ENCODE measurements at places on chromosomes 12 and 14. TPM values are rescaled to one million over a fixed set of nuclear protein-coding genes. Genes with fewer than 3 reads are reported as not detected.

ALG10 gene
- total RNA-seq: 2.4 TPM

SLC25A29 gene
- total RNA-seq: 6.3 TPM

ALX1 gene
- not detected for total RNA-seq

B4GALNT1 gene
- total RNA-seq: 9.1 TPM

KRT73 gene
- total RNA-seq: not detected

CLEC4E gene
- total RNA-seq: 1.1 TPM

- DNase-seq: no peak
Observed at GRCh38 chr14:100887728-100888335, 15.7 kb downstream of the RTL1 start.

DNA sequence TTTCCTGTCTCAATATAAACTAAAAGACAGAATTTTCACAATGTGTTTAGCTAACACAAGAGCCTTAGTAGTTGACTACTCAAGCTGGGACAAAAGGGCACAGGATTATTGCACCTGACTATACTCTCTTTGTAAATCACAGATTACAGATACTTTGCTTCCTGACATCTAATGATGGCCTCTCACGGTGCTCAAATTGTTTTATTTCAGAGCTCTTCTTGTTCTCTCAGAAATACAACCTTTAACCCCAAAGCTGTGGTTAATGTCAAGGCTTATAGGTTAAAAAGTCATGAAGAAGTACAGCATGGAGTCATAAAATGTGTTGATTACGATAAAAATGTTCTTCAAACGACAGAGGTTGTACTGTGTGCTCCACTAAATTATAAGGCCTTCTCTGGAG lies 89.9 kb upstream of the CPNE8 start:
- DNase-seq: no peak

DNA sequence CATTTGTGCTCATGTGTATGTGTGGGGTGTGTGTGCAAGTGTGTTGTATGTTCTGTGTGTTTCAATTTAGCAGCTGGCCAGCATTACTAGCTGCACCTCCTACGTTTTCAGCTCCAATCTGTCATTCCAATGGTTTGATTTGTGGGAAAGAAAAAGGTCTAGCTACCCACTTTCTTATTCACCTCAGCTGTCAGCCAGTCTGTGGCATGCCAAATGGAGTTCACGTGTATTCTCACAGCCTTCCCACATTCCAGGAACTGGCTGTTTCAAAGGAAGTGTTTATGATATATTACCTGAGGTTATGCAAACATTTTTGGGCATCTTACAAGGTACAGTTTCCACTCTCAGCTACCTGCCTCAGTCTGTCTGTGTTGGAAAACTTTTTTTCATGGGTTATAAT lies 220.2 kb upstream of the CPNE8 start:
- DNase-seq: no peak

DNA sequence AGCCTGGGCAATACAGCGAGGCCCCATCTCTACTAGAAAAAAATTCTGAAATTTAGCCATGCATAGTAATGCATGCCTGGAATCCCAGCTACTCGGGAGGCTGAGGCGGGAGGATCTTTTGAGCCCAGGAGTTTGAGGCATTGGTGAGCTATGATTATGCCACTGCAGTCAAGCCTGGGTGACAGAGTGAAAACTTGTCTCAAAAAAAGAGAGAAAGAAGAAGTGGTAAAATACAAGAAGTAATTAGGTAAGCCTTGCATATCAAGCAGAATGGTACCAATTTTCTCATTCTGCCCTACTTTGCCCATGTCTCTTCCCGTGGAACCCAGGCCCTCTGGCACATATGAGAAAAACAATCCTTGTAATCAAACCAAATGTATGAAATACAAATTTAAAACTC lies 70.7 kb downstream of the SUSD6 start:
- no peak for DNase-seq

DNA sequence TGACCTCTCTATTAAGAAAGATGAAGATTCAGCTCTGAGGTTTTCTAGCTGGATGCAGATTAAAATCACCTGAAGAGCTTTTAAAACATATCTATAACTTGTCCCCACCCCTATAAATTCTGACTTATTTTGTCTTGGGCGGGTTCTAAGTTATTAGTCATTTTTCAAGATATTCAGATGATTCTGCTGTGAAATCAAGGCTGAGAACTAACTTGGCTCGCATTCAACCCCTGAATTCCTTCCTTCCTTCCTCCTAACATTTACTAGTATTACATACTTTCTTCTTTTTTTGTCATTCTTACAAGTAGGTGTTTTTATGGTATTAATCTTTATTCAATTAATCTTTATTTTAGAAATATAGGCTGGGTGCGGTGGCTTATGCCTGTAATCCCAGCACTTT lies 55.4 kb downstream of the SSPN start:
- DNase-seq: no peak
